NCI-H2171 treated with DMSO at 0.1 percent for 48 hours (cell line): ENCODE measurements at places on chromosomes 7 and 10.
A peak's percentile ranks its signal among the peaks of the same experiment; 100 is the strongest.

DNA sequence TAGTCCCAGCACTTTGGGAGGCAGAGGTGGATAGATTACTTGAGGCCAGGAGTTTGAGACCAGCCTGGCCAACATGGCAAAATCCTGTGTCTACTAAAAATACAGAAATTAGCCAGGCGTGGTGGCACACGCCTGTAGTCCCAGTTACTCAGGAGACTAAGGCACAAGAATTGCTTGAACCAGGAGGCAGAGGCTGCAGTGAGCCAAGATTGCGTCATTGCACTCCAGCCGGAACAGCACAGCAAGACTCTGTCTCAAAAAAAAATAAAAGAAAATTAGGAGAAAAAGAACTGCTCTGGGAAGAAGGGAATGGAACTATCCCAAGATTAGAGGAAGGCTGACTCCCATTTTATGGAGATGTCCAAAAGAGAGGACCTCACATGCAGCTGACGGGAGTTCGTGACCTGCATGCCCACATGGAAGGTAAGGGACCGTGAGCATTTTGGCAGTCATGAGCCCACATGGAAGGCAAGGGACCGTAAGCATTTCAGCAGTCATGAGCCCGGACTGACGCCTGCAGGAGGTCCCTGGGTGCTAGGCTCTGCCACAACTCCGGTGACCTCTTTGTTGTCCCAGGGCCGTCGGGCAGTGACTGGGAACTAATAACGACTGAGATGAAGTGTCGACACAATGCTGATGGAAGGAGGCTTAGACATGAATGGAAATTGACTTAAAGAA lies 18.6 kb upstream of the GTPBP4 start:
- no peak for DNase-seq

- DNase-seq, result peak; percentile 16
Observed at GRCh38 chr10:77548157-77548556, 89.5 kb downstream of the KCNMA1 start.

DNA sequence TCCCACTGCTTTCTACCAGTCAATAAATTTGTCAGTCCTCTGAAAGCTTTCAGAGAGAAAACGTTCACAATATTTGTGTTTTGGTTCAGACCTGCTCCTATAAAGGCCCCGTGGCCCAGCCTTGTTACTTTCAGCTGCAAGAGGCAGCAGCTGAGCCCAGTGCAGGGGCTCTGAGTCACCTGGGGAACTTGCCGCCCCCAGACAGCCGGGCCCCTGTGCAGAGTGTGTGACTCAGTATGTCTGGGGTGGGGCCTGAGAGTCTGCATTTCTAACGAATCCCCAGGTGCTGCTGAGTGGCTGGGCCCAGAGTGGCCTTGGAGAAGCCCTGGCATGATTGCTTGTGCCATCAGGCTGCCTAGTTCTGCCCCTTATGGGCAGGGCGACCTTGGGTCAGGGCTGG lies 303.5 kb downstream of the PAXIP1 start:
- no peak for DNase-seq

DNA sequence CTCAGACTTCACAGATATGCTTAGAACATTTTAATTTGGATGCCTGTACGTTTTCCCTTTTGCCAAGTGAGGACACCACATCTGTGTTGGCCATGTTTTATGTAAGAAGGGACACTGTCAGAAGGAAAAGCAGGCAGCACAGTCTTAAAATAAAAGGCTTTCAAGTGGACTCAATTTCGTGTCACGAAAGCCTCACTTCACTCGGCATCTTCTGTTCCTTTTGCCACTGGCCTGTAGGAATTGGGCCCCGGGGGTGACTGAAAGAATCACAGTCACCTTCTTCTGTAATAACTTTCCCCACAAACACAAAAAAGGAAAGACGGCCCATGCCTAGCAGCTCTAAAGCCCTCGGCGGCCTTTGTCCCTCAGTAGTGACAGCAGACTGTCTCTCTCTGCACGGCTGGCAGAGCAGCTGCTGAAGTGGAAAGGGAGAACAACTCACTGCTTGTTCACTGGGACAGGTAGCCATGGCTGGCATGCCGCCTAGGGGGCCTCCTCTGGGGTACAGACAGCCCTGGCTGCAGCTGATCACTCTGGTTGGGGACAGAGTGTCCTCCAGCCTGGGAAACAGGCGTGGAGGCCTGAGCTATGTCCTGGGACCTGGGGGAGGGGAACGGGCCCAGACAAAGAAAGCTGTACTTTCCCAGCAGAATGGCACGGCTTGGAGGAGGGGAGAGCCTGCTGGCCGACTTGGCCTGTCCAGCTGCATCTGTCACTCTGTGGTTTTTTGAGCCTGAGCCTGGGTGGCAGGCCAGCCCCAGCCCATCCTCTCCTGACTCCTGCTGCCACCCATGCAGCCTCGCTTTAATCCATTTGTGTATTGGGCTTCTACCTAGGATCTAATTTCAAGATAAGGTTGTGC lies 4.4 kb downstream of the RASSF4 start:
- DNase-seq, result peak; percentile 40

DNA sequence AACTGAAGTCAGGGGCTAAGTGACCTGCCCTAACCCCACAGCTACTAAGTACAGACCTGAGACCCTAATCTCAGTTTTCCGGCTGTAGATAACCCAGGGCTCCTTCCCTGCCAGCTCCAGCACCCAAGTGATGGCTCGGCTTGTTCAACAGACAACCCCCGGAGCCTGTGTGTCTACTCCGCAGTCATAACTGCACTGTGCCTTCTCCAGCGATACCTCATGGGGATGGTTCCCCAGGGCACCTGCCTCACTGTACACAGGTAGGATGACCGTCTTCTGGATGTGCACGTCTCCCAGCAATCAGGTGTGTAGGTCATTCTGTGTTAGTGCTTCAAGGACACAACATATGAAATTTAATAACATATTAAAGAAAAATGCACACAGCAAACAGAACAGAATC lies 37.1 kb downstream of the CPXM2 start:
- no peak for DNase-seq

DNA sequence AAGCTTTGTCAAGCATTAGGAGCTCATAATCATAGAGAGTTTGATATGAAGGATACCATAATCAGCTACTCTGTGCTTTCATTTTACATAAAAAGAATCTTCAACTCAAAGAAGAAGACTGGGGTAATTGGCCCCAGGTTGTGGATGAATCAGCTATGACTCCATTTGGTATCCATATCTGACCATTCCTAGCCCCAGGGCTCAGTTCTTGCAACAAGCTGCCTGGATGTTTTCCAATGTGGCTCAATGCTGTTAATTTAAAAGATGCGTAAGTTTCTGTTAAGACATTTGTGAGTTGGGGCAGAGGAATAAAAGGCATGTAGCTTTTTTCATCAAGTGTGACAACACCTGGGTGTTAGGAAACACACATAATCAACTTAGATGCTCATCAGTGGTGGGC lies 951.1 kb downstream of the NRG3 start:
- DNase-seq, result no peak

- DNase-seq, result no peak
Observed at GRCh38 chr10:71549766-71550533, 153.2 kb downstream of the CDH23 start.

DNA sequence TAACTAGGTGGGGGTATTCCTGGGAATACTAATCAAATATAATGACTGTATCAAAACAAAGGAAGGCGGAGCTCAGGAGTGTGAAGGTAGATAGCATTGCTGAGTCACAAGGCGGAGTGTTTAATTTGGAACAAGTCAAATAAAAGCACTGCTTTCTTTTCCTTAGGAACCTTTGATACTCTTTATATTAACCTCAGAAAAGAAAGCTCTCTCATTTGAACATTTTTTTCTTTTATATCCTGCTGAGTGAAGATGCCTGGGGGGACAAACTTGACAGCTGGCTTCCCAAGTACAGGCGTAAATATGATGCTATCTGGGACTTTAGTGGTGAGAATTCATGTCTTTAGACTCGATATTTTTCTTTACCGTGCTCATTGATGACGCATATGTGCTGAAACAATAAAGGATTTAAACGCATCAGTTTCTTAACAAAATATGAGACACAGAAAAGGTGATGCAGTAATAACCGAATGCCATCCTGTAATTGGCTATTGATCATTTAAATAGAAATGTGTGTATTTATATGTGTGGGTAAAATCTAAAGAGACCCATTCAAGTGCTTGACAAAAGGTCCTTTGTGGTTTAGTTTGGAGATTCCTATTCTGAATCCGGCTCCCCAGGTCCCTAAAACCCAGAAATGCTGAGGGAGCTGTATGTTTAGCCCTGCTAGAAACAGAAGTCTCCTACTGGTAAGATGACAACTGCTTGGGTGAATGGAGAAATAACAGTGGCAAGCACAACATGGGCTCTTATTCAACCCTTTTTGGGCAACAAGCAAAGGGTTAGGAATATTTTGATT lies 102.7 kb downstream of the PRTFDC1 start:
- no peak for DNase-seq

DNA sequence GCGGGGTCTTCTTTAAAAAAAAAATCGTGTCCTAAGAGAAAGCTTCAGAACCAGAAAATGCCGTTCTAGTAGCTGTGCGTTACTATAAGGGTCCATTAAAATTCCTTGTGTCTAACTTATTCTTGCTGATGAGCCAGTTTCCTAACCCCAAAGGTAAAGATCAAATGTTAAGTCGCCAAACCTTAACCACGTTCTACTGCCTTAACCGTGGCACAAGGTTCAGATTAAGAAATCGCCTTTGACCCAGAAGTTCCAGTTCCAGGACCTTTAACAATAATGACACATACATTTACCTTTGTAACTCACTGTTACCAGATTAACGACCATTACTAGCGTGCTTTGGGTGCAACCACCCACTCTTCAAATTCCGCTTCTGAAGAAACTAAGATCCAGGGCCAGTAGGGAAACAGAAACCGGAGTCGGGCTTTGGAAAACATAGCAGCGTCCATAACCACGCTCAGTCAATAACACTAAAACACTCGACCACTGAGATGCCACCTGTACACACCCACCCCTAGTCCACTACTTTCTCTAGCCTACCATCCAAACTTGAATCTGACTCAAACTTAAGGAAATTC lies 620 bp downstream of the BET1 start:
- no peak for DNase-seq

GRCh38 chr7:32929430-32930143 lies 27.7 kb upstream of the FKBP9 start:
- DNase-seq, result no peak

GRCh38 chr10:19915816-19916215 lies 99.6 kb downstream of the PLXDC2 start:
- no peak for DNase-seq
